ENCODE measurements at places on chromosomes 1 and 21.

- DNase-seq, result no peak
Measured at GRCh38 chr1:89865498-89866382, 44.9 kb downstream of the LRRC8D start.

- no peak for DNase-seq
Measured at GRCh38 chr1:17224434-17224833, 19.5 kb downstream of the PADI1 start.

DNA sequence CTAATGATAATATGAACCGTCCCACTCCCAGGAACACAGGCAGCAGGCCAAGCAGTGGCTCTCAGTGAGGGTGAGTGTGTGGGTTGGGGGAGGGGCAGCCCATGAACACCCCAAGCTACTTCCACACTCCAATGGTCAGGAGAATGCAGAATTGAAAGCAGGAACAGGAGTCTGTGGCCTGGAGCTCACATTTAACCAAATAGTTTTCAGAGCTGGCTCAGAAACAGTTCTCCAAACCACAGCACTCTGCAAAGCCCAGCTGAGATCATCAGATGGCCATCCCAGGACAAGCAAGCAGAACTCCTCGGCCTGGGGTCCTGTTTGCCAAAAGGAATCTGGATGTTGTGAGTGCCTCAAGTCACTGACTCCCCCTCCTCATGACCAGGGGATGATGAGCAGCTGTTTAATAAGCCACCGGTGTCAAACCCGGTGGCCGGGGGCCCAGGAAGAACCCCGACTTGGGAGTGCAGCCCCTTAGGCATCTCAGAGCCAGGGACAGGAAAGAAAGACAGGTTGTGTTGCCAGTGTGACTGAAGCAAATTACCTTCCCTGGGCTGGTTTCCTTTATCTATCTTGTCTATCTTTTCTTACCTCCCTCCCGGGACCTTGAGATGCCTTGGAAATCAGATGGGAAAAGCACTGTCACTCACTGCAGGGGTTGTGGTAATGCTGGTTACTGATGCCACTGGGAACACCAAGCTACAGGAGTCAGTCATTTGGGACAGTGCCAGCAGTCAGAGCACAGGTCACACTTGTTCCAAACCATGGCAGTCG lies 20.4 kb downstream of the DEGS1 start:
- DNase-seq, result no peak

GRCh38 chr1:21524686-21525339 lies 15.6 kb downstream of the ALPL start:
- no peak for DNase-seq

GRCh38 chr1:6052543-6053205 lies 7.0 kb downstream of the KCNAB2 start:
- DNase-seq, result peak; percentile 17

DNA sequence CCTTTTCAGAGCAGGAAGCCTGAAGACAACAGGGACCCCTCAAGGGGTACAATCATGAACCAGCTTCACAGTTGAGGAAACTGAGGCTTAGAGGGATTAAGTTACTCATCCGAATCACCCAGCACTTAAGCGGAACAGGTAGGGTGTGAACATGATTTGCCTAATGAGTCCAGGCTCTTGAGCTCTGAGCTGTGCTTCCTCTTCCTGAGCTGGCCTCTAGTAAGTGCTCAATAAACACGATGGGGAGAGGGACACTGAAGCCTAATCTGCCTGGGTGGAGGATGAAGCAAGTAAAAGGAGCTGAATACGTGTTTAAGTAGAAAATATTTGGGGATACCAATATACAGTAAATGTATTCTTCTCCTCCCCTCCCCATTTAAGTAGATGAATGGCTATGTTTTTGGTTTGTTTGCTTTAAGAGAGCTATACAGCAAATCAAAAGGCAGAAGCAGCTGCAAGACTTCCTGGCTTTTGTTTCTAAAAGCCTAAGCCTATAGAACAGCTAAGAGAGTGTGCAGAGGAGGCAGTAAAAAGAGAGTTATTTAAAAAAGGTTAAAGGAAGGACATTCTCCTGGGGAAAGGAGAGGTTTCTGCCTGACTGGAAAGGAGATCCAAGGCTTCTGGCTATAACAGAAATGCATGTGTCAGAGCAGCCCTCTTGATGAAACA lies 20.5 kb downstream of the STPG1 start:
- no peak for DNase-seq

- DNase-seq, result no peak
Measured at GRCh38 chr1:82367456-82367855, 566.7 kb downstream of the ADGRL2 start.

GRCh38 chr1:72847651-72848050 lies 565.3 kb upstream of the NEGR1 start:
- DNase-seq, result no peak

GRCh38 chr1:47824297-47824696 lies 172.9 kb downstream of the TRABD2B start:
- DNase-seq, result no peak

DNA sequence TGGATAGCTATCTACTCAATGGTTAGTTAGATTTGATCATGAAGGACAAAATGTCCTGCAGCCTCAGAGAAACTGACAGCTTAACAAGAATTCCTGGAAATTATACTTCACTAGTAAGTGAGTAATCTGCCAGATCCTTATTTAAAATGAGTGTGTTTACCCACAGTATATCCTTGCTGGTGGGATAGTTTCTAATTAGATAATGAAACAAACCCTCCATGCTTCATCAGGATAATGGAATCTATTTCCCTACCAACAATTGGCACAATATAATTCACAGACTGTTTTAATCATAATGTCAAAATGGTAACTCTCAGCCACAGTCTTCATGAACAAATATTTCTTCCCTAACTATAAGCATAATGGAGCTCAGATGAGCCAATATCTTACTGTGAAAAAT lies 239.4 kb upstream of the ST6GALNAC5 start:
- no peak for DNase-seq

GRCh38 chr1:56525489-56526041 lies 53.8 kb downstream of the PLPP3 start:
- DNase-seq, result no peak

- DNase-seq, result no peak
Measured at GRCh38 chr1:192167011-192167410, 8.7 kb downstream of the RGS18 start.

DNA sequence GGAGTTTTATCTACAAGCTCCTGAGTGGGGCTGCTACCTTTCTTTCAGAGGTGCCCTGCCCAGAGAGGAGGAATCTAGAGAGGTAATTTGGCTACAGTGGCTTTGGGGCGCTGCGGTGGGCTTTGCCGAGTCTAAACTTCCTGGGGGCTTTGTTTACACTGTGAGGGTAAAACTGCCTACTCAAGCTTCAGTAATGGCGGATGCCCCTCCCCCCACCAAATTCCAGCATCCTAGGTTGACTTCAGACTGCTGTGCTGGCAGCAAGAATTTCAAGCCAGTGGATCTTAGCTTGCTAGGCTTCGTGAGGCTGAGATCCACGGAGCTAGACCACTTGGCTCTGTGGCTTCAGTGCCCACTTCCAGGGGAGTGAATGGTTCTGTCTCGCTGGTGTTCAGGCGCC lies 43.9 kb downstream of the SWT1 start:
- no peak for DNase-seq

GRCh38 chr1:111878649-111879048 lies 110.8 kb downstream of the KCND3 start:
- no peak for DNase-seq

GRCh38 chr1:34785231-34785874 lies 4.3 kb downstream of the GJB3 start:
- DNase-seq, result no peak

DNA sequence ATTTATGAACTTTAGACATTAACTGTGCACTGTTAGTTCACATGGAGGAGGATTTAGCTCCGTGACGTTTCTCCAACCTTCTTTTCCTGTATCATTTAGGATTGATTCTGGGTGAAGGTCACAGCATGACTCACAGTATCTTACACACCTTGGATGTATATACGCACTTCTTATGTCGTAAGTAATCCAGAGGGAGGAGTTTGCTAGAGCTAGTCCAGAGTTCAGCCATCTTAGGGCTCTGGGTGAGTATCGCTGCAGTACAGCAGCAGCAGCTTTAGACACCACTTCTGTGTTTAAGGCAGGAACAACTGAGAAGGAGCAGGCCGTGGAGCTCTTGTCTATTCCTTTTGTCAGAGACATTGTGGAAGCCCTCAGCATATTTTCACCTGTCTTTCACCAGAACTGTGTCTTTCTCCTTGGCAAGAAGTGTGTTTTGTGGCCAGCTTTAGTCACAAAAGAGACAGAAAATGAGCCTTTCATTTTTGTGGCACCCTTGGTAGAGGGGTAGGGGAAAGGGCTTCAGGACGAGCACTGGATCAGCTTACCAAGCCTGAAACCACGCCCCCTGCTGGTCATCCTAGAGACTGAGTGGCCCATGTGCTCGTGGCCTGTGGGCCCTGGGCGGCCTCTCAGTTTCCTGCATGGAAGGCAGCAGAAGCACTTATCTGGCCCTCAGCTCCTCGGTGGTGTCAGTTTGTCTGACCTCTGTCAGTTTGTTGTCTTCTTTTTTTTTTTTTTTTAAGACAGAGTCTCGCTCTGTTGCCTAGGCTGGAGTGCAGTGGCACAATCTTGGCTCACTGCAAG lies 64.0 kb downstream of the ADARB1 start:
- DNase-seq, result peak; percentile 71

DNA sequence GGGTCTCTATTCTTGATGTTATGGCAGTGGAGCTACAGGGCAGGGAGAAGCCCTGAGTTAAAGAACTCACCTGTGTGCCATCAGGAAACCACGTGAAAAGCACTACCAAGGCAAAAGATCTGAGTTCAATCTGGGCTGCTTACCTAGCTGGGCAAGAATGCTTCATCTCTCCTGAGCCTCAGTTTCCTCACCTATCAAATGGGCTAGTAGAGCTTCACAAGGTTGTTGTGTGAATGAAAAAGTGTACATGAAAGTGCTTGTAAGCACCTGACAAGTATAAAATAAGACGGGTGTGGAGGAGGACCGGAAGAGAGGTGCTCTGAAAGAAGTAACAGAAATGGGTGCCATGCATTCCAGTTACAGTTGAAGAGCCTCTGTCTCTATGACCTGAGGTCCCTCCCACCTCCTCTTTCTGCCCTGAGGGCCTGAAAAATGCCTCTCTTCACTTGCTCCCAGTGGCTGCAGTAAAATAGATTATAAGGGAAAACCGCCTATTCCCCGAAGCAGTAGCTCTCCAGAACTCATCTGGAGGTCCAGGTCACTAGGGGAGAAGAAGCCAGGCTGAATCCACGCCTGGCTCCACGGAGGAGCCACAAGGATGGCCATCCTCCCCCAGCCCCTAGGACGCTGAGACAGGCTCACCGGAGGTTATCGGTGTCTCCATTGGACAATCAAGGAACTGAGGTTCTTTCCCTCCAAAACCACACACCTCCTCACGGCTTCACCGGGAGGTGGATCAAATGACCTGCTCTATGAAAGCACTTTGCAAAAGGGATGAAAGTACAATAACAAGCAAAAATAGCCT lies 1.4 kb downstream of the GPR161 start:
- no peak for DNase-seq

- no peak for DNase-seq
Measured at GRCh38 chr1:57711326-57711725, 287.5 kb upstream of the DAB1 start.

GRCh38 chr1:52032785-52033131 lies 852 bp downstream of the KTI12 start:
- DNase-seq, result peak; percentile 9

GRCh38 chr21:44533121-44533890 lies 6.7 kb downstream of the KRTAP10-1 start:
- DNase-seq, result no peak

GRCh38 chr21:25939396-25939761 lies 204.6 kb downstream of the GABPA start:
- no peak for DNase-seq

DNA sequence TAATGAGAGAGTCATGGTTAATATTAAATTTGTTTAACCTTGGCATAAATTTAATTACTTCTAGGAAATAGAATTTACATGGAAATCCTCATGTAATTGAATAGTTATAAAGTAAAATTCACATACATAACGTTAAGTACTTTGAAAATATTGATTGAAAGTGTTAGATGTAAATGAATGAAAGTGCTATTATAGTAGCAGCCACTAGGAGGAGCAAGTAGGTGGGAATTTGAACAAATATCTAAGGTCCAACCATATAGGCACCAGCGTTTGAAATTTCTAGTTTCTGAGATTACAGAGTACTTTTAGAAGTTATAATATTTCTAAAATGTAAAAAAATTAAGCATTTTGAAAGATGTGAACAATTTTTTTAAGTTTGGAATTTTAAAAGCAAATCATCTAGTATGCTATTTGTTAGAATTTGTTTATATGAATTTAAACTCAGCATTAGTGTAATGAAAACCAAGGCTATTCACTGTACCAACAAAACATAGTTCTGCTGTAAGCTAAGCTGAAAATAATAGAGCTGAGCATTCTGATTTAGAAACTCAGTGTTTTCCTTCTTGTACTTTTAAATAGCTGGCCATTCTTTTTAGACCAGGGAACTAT lies 3.3 kb downstream of the B3GALT2 start:
- peak; percentile 29 for DNase-seq

DNA sequence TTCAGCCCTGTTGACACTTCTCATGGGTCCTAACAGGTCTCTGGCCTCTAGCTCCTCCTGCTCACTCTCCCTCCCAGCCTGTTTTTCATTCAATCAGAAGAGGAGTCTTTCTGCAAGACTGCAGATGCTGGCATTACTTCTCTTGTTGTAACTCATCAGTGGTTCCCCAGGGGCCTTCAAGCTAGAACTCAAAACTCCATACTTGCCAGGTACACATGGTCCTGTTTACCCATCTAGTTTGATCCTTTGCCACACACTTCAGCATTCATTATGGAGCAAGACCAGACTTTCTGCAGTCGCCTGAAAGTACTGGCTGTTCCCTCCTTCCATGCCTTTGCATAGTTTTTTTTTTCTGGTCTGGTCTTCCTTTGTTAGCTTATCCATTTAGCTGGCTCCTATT lies 47.9 kb downstream of the SERBP1 start:
- no peak for DNase-seq

DNA sequence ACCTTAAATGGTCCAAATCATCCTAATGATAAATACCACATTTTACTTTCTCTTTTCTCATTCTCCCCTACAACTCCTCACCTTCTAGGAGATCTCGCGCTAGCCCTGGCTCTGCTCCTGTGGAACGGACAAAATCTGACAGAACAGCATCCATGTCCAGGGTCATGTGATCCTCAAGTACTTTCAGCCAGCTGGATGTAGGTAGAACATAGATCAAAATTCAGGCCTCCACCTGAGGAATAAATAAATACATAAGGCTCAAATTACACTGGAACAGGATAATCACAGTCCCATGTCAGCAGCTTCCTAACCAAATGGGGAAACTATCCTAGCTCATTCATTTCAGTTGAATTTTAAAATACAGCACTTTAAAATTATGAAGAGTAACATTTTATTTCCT lies 33.2 kb downstream of the OTUD7B start:
- no peak for DNase-seq

GRCh38 chr1:207321790-207322645 lies 540 bp downstream of the CD55 start:
- no peak for DNase-seq

- no peak for DNase-seq
Measured at GRCh38 chr1:221230605-221231004, 351.4 kb downstream of the HLX start.

GRCh38 chr1:172893146-172893841 lies 157.4 kb downstream of the TNFSF18 start:
- no peak for DNase-seq
